ENCODE measurements at places on chromosomes 1 and 21.

- no peak for DNase-seq
Observed at GRCh38 chr1:238023137-238023536, 132.4 kb upstream of the ZP4 start.

- DNase-seq, result no peak
Observed at GRCh38 chr1:235710687-235711086, 61.1 kb upstream of the GNG4 start.

GRCh38 chr1:193359631-193360030 lies 173.2 kb upstream of the B3GALT2 start:
- no peak for DNase-seq

DNA sequence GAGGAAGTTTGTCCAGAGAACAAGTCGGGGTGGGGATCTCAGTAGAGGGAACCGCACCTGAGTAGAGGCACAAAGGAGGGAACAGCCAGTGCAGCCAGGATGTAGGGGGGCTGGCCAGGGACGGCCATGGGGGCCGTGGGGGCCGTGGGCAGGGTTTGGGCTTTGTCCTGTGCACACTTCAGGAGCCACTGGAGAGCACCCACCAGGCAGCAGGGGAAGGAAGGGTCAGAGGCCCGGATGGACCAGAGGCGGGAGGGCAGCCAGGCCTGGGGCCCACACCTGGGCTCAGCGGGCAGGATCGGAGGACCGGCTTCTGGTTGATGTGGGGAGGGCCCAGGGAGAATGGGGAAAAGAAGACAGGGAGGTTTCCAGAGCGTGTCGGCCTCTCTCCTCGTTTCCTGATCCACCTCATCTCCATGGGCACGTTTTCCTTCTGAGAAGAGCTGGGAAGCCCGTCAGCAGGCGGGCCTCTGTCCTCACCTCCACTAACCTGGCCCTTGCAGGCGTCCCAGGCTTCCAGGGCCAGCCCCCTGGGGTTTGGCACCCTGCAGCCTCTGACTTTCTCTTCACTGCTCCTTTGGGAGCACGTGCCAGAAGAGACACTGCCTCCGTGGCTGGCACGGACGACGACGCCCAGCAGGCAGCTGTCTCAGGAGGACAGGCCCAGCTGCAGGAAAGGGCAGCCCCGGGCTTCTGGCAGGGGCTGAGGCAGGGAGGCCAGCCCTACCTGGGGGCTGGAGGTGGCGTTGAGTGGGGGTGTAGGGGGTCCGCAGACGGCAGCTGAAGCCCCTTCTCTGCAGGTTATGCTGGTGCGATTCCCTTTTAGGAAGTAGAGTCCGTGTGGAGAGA lies 16.8 kb upstream of the PDXK start:
- DNase-seq, result no peak

- DNase-seq, result no peak
Observed at GRCh38 chr21:45818276-45818903, 163.2 kb upstream of the COL6A1 start.

- peak; percentile 56 for DNase-seq
Observed at GRCh38 chr1:244319283-244320132, 132.2 kb downstream of the ADSS2 start.

DNA sequence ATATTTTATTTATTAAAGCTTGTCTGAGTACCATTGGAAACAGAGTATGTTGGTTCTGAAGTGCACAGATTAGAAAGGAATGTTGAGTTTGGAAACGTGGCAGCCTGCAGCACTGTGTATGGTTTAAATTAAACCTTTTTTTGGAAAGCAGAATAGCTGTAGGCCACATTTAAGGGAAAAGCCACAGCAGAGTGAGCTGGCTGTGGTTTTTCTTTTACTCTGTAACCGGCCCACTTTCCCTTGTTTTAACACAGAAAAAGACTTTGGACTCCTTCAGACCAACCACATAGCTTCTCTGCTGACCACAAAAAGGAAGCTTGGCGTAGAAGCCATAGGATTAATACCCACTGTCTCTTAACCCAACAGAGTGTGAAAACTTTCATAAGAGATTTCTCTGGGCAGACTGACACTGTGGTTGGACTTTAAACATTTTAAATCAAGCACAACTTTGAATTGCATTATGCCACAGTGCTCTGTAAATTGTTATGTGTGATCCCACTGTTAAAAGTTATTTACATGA lies 75.2 kb downstream of the NFIA start:
- no peak for DNase-seq

DNA sequence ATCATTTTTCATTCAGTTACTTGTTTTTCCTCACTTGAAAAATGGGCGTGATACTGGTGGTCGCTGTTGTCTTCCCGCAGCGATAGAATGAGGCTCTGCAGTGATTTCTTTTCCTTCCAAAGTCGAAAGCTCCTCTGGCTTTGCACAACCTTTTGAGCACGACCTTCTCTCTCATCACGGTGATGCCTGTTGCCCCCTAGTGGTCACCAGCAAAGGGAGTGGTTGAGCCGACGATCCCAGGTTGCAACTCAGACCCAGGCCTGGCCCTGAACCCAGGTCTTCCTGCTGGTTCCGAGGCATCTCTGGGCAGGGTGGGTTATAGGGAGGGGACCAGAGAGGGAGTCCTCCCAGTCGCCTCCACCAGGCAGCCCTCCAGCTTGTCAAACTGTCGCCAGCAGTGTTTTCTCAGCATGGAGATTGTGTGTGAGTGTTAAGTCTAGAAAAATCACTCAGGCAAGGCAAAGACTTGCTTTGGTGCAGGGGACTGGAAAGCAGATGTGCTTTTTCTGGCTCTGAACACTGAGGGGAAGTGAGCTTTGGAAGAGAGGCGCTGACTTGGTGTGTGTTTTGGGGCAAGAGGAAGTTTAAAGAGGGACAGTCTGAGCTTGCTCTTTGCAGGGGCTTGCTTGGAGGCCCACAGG lies 285.3 kb downstream of the CAMTA1 start:
- DNase-seq, result peak; percentile 40

DNA sequence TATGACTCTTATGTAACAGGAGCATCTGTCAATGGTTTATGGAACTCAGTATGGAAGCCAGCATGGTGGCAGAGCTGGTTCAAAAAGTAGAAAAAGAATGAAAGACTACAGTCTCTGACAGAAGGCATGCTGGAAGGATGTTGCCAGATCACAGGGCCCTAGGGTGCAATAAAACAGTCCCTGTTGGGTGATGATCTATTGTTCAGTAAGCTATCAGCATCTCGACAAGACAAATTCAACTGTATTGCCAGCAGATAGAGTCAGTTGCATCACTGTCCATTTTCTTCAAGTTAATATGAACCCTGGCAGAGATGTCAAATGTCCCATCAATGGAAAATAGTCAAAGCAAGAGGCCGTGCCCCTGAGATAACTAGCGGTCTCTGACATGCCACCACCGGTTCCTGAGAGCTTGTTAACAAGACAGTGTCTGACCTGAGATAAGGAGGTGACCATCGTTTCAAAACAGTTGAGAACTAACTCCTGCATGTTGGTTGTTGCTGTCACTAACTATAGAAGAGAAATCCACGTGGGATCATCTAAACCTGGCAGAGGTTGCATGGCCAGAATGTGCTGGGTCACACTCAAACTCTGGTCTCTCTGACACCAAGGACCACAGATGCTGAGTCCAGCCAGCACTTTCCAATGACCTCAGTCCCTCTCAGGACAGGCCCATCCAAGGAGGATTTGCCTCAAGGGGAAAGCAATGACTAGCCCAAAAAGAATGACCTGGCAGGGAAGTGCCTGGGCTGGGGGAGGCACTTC lies 125.9 kb downstream of the RIPK4 start:
- no peak for DNase-seq

DNA sequence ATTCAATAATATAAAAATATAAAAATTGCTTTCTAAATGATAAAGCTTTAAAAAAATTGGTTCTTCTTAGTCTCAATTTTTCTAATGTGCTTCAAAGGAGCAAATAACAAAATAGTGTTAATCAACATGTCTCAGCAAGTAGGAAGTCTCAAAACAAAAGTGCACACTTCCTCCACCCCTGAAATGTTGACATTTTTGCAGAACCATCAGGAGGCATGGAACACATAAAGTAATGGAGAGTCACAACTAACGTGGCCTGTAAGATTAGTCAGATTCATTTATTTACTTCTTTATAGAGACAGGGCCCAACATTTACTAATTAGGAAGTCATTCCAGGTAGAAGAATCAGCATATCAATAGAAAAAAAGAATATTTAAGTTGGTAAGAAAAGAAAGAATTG lies 34.9 kb upstream of the FMO2 start:
- no peak for DNase-seq

GRCh38 chr1:77120950-77121349 lies 98.3 kb downstream of the PIGK start:
- no peak for DNase-seq

GRCh38 chr21:42539342-42539741 lies 25.7 kb downstream of the SLC37A1 start:
- no peak for DNase-seq

DNA sequence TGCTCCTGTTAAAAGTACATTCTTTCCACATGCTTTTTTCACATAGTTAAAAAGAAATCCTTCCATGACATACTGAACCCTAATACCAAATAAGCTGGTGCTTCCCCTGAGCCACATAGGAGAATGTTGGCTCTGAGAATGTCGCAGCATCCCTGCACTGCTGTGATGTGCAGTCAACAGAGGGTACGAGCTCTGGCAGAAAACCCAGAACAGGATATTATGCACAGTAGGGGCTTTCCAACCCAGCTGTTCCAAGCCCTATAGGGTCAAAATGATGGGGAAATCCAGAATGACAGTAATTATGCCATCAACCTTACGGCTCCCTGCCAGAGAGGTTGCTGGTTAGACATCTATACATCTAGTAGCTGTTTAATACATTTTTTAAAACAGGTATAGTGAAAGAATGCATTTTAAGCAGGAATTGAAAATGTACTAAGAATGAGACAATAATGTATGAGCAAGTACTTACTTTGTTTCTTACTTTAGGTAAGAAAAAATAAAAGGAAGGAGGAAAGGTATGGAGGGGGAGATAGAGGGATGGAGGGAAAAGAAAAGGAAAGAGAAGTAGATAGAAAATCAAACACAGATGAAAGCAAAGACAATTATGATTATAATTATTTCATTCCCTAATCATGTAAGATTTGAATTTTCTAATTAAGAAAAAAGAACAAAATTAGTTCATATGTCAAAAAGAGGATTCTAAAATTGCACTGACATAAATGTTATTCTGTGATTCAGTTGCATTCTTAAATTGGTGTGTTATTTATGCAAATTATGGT lies 126.0 kb downstream of the NR5A2 start:
- DNase-seq, result peak; percentile 44

GRCh38 chr1:208198236-208198635 lies 45.9 kb downstream of the PLXNA2 start:
- DNase-seq, result no peak

- no peak for DNase-seq
Observed at GRCh38 chr1:82932727-82933126, 1066.2 kb downstream of the TTLL7 start.

DNA sequence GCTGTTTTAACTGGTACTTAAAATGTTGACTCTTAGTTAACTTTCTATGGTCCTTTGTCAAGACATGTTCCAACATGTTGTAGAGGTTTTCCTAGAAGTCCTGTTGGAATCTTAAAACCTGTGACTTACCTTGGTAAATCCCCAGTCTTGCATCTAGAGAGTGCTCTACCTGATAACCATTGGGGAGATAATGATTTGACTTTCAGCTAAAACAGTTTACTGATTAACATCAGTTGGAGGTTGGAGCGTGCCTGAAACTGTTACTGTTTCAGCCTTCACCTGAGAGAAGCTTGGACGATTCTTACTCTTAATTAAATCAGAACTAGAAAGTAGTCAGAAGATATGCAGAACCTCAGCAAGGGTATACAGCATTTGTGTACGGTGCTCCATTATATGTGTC lies 8.8 kb downstream of the MDM4 start:
- no peak for DNase-seq

DNA sequence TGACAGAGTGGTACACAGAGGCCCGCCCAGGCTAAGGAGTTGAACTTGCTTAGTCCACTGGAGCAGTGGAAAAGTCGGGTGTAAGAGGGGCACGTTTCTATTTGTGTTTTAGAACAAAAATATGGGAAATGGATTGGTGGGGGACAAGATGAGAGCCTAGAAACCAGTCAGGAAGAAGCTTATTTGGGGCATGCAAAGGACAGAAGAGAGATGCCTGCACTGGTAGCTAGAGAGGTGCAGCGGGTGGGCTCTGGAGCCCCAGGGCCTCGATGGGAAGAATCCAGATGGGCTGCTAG lies 1.2 kb upstream of the LIN9 start:
- DNase-seq, result no peak

DNA sequence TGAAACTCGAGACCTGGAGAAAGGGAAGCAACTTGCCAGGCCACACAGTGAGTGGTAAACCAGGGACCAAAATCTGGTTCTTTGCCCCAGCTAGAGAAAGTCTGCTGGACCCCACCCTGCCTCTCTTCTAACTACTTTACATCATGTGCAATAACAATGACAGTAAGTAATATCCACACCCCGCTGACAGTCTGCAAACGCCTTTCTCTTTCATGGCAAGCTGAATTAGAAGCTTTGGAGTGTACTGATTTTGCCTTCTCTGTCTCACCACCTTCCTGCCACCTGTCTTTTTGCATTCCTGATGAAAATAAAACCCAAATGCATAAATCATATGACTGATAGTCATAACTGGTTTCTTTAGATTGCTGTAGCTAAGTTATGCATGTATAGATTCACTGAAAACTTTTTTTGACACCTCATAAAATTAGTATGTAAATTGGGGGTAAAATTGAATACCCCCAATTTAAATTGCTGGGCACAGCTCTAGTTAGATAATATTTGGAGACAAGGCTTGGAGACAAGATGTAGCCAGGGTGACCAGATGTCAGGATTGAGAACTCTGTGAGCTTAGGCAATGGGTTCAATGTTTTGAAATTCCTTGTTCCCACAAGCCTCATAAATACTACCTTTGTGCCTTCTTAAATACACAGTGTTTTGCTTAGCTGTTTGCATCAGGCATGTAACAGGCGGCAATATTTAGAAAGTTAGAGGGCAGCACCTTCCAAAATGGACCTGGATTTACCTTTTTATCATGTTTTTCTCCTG lies 73.5 kb downstream of the ST6GALNAC5 start:
- DNase-seq, result no peak
